ENCODE measurements at places on chromosomes 2 and 18.

GRCh38 chr2:219766658-219767057 is 139.2 kb downstream of the SLC4A3 start:
- no peak for DNase-seq

DNA sequence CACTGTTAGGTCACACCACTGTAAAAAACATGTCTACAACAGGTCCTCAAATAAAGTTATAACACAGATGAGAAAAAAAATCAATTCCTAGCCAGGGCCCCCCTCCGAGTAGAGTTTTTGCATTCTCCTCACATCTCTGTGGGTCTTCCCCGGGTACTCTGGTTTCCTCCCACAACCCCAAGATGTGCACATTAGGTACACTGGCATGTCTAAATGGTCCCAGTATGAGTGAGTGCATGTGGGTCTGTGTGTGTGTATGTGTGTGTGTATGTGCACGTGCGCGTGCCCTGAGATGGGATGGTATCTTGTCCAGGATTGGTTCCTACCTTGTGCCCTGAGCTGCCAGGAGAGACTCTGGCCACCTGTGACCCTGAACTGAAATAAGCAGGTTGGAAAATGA is 4.9 kb downstream of the TYW5 start:
- no peak for DNase-seq

DNA sequence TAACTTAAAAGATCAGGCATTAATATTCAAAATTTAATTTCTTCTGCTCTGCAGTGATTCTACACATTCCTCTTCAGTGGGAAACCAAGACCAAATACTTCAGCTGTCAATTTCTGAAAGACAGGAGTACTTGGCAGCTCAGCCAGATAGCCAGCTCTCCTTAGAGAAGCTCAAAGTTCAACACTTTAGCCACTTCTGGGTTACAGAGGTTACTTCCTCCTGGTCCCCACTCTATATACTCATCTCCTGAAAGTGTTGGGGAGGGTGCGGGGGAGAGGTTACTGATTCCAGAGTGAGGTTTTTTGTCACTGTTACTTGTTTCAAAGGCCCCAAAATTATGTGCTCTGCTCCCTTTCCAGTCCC is 4.1 kb downstream of the CYTIP start:
- no peak for DNase-seq

GRCh38 chr2:76946631-76947145 is 575.5 kb downstream of the LRRTM4 start:
- DNase-seq = no peak

- DNase-seq = no peak
Observed at GRCh38 chr2:30656079-30656478, 151.2 kb downstream of the CAPN13 start.

GRCh38 chr2:157784169-157784822 is 91.8 kb downstream of the ACVR1 start:
- no peak for DNase-seq

GRCh38 chr2:200869014-200869413 is 4.6 kb upstream of the CLK1 start:
- no peak for DNase-seq

DNA sequence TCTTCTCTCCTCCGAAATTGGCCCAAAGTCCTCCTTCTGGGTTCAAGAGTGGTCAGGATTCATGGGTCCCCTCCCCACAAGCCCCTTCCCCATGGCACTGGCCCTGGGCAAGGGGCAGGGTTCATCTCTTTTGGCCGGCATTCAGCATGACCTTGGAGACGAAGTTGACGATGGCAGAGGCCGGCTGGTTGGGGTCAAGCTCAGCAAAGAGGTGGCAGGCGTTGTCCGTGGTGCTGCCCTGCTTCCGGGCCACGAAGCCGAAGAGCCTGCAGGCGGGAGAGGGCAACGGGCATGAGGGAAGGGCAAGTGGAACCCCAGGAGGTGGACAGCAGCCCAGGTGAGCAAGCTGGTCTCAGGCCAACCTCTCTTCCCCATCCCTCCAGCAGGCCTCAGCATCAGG is 198.5 kb downstream of the TNS1 start:
- DNase-seq = no peak

DNA sequence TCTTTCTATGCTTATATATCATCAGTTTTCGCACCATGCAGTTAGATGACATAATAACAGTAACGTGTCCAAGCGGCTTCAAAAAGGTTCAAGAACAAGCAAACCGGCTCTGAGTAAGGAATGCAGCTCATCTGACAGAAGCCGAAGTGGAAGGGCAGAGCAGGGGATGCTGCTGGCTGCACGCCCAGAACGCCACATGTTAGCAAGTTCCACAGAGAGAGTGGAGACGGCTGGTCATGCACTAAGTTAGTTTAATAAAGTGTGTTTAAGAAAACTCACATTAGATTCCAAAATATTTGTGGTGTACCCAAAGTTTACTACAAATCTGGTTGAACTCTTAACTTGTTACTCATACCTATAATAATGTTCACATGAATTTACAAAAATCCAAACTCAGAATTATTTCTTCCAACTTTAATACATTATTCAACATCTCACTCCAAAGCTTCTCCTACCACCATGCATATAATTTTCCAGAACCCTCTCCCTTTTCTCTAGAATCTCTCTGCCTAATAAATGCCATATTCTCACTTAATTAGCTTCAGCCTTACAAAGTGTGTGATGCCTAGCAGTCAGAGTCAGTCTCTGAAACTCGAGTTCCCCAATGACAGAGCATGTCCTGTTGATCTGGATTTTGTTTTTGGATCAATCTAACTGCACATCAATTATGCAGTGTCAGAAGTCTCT is 170.0 kb downstream of the DNAH7 start:
- peak; percentile 63 for DNase-seq

GRCh38 chr2:35220461-35220860 is 1135.1 kb upstream of the CRIM1 start:
- no peak for DNase-seq

GRCh38 chr2:118607641-118608040 is 239.8 kb downstream of the EN1 start:
- no peak for DNase-seq

DNA sequence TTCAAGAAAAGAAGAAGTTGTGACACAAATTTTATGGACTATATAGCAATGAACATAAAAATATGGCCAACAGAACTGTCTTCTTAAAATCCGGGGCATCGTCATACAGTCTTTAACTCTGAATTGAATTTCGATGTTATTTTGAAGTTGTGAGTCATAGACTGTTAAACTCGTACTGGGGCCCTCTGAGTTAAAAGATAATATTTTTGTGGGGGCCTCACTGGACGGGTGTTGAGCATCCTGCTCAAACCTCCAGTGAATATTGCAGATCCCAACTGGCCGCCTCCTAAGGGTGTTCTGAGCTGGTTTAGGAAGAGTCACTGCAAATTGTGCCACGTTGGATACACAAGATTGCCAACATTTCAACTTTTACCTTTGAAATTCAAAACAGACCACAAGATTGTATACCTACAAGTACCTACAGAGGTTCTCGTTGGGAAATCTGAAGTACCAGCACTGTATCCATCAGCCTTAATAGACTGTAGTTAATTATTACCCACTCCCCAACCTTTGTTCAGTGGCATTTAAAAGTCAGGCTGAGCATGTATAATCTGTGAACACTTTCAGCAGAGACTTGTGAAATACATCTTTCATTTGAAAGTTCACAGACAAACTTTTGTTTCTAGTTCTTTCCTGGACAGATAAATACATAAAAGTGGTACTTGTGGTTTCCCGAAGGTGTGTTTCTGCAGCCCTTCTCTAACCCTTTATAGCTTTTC is 27.8 kb downstream of the KLHL23 start:
- no peak for DNase-seq

GRCh38 chr2:43178602-43179542 is 47.5 kb downstream of the ZFP36L2 start:
- DNase-seq = no peak

DNA sequence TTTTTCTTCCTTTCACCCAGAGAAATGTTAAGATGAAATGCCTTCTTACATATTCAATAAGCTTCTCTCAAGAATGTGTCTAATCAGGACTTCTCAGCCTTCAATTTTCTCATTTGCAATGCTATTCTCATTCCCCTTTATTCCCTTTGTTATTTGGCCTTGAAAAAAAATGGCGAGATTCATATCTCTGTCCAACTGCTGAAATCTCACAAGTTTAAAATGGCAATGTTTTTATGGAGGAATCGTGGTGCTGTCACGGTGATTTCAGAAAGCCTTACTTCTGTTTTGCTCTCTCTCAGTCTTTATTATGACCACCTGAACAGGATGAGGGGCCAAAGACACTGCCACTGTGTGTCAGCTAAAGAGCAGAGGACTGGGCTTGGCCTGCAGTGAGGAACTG is 928.5 kb downstream of the DCC start:
- DNase-seq = no peak

DNA sequence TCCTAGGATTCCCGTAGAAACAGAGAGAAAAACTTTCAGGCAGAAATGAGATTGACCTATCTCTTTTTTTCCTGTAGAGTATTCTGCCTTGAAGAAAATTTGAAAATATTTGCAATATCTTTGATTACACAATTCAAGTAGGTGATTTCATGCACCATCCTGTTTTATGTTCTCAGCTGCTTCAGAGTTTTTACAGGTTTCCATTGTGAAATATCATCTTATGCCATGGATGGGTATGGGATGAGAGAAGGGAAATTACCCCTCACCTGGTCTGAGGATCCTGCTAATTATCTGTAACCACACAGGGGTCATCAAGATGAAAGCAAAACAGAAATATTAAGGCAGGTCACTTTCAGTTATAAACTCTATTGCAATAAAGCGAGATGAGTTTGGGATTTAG is 264.8 kb downstream of the TXNL1 start:
- no peak for DNase-seq

- DNase-seq = no peak
Observed at GRCh38 chr18:59395226-59396175, 36.4 kb upstream of the LMAN1 start.

DNA sequence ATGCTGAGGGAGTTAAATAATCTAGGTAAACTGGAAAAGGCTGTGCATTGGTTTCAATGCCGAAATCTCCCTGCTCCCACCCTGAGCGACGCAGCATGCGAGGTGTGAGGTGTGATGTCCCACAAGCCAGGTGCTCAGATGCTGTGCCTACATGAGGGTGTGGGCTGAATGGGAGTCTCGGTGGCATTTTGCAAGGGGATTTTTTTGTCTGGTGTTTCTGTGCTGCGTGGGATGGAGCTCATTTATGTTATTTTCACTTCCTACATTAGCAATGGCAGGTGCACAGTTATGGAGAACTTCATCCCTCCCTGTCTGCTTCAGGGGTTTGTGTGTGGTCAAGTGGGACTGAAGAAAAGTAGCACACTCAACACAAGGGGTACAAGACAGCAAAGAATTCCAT is 110.2 kb upstream of the CCDC68 start:
- DNase-seq = no peak

DNA sequence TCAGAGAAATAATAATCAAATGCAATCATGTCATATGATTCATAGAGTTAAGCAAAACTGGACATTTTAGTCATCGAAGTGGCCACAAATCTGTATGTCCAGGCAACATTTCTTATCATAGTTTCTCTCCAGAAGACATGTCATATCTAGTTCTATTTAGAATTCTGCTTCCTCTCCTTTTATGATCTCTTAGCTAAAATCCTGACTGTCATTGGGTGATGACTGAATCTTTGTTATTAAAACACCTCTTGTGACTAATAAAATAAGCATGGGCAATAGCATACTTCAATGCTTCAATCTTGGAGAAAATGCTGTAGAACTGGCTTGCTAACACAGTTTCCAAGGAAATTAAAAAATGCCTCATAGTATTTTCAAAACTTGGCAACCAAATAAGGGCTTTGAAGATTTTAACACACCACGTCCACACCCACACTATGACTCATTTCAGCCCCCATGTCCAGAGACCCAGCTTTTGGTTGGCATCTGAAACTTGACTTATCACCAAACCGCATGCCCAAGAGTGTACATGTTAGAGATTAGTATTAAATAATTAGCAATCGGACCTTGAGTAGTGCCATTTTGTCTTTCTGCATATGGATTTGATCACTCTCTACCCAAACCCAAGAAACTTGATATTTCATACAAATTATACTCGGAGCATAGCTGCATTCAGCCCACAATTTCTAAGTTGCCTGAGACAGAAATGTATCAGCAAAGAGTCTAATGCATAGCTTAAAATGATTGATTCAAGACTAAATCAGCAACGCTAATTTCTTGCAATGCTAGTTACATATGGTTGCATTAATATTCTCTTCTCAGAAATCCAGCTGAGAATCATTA is 106.5 kb upstream of the ETAA1 start:
- no peak for DNase-seq

DNA sequence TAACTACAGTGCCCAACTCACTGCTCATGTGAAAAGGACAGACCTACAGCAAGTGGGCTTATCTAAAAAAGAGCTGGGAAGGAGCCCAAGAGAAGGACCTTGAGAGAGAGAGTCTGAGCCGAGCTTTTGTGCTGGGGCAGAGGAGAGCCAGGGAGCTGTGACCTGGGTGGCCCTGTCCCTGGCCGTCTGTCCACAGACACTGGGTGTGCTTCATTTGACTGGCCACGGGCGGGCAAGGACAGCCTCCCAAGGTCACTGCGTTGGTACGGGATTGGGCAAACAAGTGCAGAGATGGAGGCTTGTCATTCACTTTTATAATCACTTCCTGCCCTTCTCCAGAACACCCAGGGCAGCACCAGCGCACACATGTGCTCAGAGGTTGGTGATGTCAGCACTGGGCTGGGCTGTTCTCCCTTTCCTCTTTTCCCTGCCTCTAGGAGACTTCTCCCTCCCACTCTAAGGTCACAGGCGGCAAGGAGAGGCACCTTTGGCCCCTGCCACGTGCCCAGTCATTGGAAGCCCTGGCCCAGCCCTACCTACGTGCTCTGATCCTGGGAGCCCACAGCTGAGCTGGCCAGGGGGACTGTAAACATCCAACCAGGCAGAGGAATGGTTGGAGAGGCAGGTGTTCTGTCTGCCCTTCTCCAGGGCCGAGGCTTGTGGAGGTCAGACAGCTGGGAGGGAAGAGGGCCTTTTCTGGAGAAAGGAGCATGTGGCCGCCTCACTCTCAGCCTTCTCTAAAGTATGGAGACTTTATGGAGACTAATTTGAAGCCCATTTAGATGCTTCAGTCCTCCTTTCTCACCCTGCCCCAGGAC is 6.4 kb upstream of the PSD4 start:
- DNase-seq = no peak

- no peak for DNase-seq
Observed at GRCh38 chr2:72603481-72603880, 222.4 kb downstream of the EXOC6B start.

GRCh38 chr2:15673919-15674636 is 82.4 kb downstream of the DDX1 start:
- DNase-seq = no peak

DNA sequence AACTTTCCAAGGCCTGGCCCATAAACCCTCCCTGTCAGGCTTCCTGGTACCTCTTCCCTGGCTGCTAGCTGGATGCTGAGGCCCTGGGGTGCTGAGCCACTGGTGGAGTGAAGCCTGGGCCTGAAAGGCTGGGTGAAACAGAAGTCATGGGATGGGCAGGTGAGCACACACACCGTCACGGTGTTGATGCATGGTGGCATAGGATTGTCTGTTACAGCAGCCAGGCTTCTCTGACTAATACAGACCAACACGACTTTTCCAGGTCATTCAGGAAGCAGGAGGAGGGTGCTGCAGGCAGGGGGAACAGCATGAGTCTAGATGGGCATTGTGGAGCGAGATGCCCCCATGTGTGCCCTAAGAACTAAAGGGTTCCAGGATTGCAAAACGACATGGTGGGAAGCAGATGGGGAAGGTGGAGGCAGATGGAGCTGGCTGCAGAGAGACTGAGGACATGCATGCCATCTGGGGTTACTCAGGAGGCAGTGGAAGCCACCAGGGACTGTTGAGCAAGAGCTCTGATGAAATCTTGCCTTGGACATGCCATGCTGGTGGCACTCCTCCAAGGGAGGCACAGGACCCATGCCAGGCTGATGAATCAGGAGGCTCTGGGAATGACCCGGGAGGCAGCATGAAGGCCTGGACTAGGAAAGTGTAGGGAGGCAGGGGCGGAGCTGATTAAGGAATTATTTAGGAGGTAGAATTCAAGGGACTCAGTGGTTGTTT is 480.9 kb downstream of the TSN start:
- DNase-seq = no peak
